ENCODE measurements at places on chromosomes 2 and 18.
A peak's percentile ranks its signal among the peaks of the same experiment; 100 is the strongest.

- no peak for DNase-seq
These were observed 74.7 kb upstream of the ETAA1 start for GRCh38 chr2:67322353-67323001.

GRCh38 chr2:135162377-135162776, 110.3 kb downstream of the RAB3GAP1 start:
- no peak for DNase-seq

DNA sequence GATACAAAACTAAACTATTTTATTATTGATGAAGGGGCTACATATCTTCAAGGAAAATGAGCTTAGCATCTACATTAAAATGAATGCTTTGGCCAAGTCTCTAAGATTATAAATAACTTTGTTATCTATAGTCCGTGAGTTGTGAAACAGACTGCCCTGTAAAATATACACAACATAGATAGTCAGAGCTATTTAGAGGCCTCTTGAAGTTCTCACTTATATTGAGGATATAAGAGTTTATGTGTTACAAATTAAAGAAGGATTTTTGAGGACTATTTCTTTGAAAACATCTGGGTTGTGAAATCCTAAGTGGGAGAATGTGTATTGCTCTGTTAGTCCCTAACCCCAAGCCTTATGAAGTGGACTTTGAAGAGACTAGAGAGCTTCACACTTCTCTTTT, 292.0 kb upstream of the CDH2 start:
- no peak for DNase-seq

GRCh38 chr18:74153793-74154192, 5.5 kb downstream of the TIMM21 start:
- DNase-seq, result no peak

- DNase-seq, result no peak
These were observed 59.2 kb upstream of the IGFBP2 start for GRCh38 chr2:216574046-216574445.

GRCh38 chr2:141641462-141641861, 489.4 kb downstream of the LRP1B start:
- no peak for DNase-seq

- DNase-seq, result no peak
These were observed 111.9 kb upstream of the MAP2 start for GRCh38 chr2:209311948-209312347.

DNA sequence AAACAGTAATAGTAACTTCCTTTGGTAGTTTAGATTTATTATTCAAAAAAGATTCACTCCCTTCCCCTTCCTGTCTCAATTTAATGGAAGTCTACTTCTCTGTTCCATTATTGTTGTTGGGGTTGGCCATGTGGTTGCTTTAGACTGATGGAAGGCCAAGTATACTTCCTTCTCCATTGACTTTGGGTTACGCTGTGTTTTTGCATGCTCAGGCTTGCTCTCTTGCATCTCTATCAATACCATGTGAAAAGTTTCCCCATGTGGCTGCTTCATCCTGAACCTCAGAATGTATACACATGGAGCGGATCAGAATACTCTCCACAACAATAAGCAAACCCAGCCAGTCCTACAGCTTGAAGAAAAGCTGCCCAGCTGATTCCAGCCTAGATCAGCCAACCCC, 20.3 kb downstream of the CFAP210 start:
- DNase-seq, result no peak

GRCh38 chr18:67525328-67526099, 9.0 kb upstream of the DSEL start:
- peak; percentile 73 for DNase-seq

DNA sequence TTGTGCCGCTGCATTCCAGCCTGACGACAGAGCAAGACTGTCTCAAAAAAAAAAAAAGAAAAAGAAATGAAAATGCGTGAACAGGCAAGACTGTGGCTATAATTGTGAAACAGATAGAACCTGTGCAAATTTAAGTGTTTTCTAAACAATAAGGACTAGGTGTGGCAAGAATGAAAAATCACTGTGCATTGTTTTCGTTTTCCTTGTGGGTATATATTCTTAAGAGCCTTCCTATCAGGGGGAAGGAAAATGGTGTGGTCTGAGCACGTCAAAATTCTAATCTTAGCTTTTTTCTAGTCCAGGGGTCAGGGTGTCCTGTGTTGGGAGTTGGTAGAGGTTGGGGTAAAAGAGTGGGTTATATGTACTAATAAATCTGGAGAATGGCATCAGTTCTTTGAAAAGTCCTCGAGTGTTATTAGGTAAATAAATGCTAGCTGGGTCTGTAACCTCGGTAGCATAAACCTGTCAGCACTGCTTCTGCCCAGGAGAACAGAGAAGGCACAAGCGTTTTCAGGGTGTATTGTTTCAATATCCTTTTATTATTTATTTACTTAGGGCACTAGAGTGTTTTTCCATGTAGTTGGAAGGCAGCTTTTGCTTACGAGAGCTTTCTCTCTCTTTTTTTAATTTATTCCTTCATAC, 11.6 kb downstream of the ATP6V1C2 start:
- DNase-seq, result no peak

DNA sequence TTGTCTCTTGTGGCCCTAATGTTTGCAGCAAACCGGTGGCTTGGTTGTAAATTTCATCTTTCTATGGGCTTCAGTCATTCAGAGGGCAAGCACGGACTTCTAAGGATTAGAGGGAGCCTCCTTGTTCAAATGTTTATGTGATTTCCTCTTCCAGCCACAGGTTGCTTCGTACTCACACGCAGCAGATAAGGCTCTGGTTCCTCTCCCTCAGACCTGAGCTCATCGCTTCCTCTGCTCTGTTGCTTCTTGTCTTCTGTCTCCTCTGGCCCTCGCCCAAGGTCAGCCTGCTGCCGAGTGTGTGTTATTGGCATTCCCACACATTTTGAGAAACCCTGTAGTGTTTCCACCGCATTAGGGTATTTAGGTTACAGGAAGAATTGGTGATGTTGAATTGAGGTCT, 44.0 kb downstream of the MYL12B start:
- no peak for DNase-seq

DNA sequence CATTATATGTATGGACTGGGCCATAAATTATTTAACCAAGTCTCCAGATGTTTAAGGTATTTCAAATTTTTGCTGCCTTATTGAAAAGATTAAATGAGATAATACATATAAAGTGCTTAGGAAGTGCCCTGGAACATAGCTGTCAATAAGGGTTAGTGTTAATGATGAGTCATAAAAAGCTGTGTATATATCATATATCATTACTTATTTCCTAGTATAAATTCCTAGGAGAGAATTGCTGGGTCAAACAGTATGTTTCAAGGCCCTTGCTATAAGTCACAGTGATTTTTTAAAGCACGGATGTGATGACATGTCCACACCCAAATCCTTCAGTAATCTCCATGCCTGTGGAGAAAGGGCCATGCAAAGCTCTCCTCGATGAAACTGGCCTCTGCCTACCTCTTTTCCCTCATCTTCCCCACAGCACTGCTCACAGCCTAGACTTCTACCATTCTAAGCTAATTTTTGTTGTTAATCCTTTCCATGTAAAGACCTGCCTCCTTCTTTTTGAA, 8.5 kb downstream of the ZNF2 start:
- DNase-seq, result no peak

- no peak for DNase-seq
These were observed 65.5 kb downstream of the CCBE1 start for GRCh38 chr18:59631583-59632181.

DNA sequence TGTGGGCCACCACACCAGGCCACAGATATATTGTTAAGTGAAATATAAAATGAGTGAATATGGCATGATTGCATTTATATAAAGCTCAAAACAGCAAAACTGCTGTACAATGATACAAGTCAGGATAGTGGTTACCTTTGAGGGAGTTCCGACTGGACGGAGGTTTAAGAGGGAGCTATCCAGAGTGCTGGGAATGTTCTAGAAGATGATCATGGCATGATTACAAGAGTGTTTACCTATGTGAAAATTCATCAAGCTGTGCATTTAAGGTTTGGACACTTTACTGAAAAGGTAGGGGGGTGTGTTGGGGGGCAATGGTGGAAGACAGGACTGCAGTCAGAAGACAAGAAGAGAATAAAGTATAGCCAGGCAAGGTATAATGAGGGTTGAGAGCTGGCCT, 201.4 kb downstream of the ZBTB7C start:
- DNase-seq, result no peak

DNA sequence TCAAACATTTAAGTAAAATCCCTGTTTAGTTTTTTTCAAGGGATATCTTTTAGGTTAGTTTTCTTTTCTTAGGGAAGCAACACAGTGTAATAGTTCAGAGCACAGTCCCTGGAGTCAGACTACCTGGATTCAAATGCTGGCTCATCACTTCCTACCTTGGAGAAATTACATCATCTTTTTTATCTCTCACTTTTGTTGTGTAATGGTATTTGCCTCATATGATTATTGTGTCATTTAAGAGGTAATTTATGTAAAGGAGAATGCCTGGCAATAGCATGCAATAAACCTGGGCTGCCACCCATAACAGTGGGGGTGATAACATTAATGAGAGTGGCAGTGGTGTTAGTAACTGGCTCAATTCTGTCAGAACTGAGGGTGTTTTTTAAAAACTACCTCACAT, 26.3 kb downstream of the ERLEC1 start:
- DNase-seq, result no peak

DNA sequence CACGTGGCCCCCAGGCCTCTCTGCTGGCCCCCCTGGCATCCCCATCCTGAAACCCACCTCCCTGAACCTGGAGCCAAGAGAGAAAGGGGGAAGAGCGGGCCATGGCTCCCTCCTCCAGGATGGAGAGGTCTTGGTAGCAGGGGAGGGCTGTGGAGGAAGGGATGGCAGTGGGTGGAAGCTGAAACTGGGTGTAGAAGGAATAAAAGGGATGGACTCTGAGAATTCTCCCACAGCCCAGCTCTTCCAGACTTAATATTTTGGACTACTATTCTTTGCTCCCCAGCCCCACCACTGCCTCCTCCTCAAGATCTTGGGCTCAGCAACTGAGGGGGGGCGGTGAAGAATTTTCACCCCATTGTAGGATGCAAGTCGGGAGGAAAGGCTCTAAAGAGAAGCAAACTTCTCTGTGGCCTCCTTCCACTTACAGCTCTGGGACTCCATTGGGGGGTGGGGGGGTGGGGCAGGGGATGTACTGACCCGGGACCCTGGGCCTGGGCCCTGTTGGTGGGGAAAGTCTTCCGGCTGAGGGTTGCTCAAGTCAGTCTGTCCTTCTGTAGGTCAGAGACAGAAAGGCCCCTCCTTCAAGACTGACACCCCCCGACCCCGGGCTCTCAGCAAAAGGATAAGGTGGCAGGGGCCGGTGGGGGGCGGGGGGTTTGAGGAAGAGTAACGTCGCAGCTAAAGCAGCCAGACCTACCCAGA, 501 bp downstream of the TNS1 start:
- DNase-seq, result no peak

- DNase-seq, result no peak
These were observed 617.0 kb downstream of the LRP1B start for GRCh38 chr2:141513853-141514252.

DNA sequence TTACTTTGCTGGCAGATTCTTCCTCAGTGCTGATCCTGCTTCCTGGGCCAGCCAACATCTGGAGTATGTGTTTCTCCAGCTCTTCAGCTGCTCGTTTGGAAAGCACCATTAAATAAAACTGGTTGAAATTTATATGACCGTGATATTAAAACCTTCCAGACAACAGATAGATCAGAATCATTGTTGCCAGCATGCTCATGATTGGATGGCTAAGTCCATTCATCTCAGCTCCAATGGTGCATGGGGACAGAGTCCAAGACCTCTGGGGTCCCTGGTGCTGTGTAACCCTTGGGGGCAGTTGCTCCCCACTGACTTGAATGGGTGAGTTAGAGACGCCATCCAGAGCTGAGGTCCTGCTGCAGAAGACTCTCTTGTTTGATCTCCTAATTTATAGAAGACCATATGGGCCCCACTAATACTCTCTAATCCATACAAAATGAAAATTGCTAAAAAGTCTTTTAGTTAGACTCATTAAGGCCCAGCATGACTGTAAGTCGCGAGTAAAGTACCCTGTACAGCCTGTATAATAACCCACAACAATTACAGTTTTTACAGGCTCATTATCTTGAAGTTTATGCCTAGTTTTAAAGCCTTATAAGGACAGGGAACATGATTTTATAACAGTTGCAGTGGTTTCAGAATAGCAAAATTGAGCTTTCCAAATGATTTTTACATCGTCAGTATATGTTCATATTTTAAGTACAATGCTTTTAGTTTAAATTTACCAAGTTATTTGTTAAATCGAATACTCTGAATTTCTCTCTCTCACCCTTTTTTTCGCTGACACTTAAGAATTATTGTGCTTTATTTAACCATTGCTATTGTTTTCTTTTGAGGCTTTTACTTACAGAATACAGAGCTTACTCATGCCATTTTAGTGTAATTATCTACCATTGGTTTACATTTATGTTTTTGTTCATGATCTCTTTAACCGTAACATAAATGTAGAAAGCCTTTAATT, 60.0 kb downstream of the CABLES1 start:
- no peak for DNase-seq

DNA sequence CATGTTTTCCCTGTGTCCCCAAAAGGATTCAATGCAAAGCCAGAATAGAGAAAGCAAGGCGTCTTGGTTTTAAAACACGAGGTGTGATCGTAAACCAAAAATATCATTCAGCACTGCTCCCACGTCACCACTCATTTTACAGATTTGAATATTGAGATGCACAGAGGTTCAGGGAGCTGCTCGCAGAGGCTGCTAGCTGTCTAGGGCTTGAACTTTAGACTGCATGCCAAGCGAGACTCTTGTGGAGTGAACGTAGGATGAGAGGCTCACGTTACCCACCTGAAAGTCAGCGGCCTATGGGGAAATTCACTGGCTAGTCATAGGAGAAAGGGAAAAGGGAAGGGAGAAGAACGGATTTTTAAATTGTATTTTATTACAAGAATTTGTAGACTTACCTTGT, 130.1 kb downstream of the MBP start:
- DNase-seq, result no peak

DNA sequence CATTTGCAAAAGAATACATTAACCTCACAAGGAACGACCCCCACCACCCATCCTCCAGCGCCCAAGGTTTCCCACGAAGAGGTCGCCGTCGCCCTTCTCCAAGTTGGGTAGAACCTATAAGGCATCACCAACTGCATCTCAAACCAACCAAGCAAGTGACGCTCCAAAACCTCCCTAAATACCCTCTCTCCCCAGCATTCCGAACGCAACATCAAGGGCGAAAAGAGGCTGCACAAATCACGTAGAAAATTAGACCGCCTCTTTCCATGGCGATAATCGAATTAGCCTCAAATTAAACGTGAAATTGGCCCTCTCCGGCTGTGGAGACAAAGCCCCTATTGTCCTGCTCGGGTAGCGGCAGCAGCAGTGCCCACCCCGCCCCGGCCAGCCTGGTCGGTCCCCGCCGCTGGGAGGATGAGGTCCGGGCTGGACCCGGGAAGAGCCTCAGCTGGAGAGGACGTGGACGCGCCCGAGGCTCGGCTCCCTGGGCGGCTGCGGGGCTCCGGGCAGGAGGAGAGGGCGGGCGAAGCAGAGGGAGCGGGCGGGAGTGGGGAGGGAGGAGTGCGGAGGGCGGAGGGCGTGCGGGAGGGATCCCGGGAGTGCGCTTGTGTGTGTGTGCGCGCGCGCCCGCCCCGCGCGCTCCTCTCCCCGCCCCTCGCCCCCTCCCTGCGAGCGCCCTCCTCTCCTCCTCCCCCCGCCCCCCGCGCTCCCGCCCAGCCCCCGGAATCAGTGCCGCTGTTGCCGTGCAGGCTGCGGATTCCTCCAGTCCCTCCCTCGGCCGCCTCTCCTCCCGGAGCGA, at the start of gene SPTBN1:
Gene SPTBN1 (plus strand): TSS at position 765 of the 799 bp plus-strand sequence. CDS start 70,092 bp downstream, outside the sequence.
- peak; percentile 91 for DNase-seq

- no peak for DNase-seq
These were observed 807 bp upstream of the CREB1 start for GRCh38 chr2:207528980-207529329.

- no peak for DNase-seq
These were observed 22.6 kb upstream of the PELI1 start for GRCh38 chr2:64166637-64167420.

GRCh38 chr2:26769089-26769761, 5.1 kb downstream of the SLC35F6 start:
- peak; percentile 90 for DNase-seq
